ENCODE measurements at places on chromosomes 7 and 10. TPM values are rescaled to one million over a fixed set of nuclear protein-coding genes. Genes with fewer than 3 reads are reported as not detected.

- DNase-seq = no peak
Measured at GRCh38 chr10:44995914-44996669, 4.6 kb upstream of the ZNF22 start.

AGAP5 gene
- polyA plus RNA-seq = 15.3 TPM

IRF5 gene
- 7.2 TPM for polyA plus RNA-seq

SPDYE16 gene
- polyA plus RNA-seq = 0.97 TPM

DNA sequence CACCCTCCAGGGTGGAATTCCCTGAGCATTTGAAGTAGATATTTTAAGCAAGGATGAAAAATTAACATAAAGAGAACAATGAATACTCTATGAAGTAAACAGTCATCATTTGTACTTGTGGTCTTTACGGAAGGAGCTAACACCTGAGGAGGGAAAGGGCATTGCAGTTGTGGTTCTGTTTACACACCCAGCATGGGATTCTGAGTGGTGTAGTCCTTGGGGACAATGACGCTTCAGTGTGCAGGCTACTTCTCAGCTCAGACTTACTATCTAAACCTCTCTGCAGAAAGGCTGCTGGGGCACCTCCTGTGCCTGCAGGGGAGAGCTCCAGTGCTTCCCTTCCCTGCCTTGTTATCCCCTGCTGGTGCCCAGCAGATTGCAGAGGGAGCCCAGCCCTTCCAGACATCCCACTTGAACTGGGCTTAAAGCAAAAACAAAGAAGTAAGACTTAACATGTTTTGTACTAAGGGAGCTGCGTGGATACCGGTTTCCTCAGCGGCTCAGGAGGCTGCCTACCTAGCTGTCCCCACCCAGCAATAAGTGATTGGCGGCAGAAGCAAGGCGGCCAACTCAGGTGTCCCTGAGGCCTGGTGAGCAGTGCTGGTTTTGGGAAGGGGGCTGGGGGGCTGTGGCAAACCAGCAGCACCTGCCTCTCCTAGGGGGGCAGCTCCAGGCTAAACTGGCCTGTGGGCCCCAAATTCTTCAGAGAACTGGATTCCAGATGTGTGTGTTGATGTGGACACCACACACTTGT, 89.1 kb downstream of the CELF2 start:
- DNase-seq = no peak

DNA sequence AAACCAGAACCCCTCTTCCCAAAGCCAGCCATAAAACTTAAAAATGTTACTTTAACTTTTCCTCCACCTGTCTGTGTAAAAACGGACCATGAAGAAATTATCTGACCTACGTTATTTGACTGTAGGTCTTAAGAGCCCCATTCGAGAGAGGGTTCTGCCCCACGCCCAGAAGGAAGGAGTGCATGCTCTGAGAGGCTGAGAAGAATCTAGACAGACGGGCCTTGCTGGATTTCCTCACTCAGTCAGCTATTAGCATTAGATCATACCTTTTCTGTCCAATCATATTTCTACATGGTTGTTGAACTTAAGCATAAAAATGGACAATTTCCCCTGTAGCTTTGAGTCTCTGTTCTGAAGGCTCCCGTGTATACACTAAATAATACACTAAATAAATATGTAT, 38.1 kb upstream of the WDR11 start:
- no peak for DNase-seq

TBX20 gene
- not detected for polyA plus RNA-seq

CUL1 gene
- 62.2 TPM for polyA plus RNA-seq

ATE1 gene
- 41.1 TPM for polyA plus RNA-seq

LEP gene
- polyA plus RNA-seq = 0.16 TPM

DNA sequence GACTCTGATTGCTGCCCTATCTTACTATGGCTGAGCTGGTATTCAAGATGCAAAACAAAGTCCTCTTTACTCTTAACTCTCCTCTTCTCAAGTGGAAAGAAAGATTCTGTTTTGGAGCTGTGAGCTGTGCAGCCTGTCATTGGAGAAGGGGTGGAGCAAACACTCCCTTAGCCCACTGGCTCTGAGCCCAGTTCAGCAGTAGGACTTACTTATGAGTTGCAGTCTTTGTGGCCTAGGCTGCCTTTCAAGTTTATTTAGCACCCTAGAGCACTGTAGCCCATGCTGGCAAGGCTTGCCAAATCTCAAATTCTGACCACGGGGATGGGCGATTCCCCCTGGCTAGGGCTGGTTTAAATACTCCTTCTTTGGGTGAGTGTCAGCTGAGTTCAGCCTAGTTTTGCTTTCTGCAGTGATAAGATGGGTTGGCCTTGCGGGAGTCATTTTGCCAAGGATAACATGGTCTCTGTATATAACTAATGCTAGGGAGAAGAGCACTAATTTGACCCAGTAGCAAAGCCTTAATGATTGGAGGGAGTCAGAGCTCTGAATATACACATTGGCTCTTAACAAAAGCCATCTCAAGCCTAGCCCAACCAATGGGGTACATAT, 110.2 kb downstream of the MYO3A start:
- peak; percentile 12 for DNase-seq

DNA sequence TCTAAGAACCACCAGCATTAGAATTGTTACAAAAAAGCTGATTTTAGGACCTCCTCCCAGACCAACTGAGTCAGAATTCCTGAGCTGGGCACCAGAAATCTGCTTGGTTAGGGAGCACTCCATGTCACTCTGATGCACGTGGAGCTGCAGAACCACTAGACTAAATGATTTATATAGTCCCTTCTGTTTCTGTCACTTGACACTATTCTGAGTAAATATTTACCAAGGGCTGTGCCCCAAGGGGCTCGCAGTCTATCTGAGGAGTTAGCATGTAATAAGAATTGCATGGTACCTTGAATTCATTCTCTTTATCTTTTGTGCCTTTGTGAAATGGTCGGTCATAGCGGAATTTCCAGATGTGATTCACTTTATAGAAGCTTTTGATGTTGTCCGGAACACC, 196.0 kb upstream of the IMMP2L start:
- no peak for DNase-seq

MKI67 gene
- polyA plus RNA-seq = 56.2 TPM

DNA sequence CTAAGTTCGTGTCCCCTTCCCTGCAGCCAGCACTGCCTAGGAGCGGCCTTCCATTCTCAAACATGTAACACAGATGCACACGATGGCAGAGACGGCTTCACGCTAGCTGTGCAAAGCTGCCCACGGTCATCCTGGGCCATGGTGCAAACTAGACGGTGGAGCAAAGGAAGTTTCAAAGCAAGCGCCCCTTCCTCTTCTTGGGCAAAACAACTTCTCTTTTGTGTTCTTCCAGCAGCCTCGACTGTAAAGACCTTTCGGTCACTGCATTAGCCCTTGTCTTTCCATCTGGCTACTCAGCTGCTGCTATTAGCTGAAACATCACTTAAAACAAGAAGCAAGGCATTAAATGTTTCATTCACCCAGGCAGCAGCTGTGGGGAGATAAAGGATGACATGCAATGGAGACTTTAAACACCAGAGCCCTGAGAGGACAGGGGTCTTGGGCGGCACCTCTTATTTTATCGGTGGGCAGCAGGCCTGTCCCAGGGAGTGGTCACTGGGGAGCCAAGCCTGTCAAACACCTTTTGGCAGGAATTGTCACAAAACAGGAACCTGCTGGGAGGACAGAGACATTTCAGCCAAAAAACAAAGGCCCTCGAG, 214.8 kb downstream of the KLF6 start:
- DNase-seq = no peak

- no peak for DNase-seq
Measured at GRCh38 chr10:112216151-112216550, 32.6 kb upstream of the GPAM start.

- DNase-seq = no peak
Measured at GRCh38 chr10:116706281-116706680, 36.1 kb downstream of the HSPA12A start.

- DNase-seq = no peak
Measured at GRCh38 chr7:133331861-133332260, 79.0 kb downstream of the EXOC4 start.
